ENCODE measurements at places on chromosomes 6 and 20.

- no peak for DNase-seq
Observed at GRCh38 chr6:166988674-166989201, 10.5 kb upstream of the CEP43 start.

GRCh38 chr6:169618526-169619490 is 83.0 kb downstream of the WDR27 start:
- no peak for DNase-seq

GRCh38 chr20:62359491-62360121 is 7.5 kb downstream of the LAMA5 start:
- no peak for DNase-seq

GRCh38 chr20:38383147-38383546 is 36.9 kb downstream of the LBP start:
- no peak for DNase-seq

- no peak for DNase-seq
Observed at GRCh38 chr6:126764671-126765070, 353.8 kb upstream of the RSPO3 start.

GRCh38 chr20:3935295-3935955 is 46.2 kb downstream of the PANK2 start:
- DNase-seq, result no peak

GRCh38 chr20:63290677-63291472 is 2.1 kb upstream of the COL20A1 start:
- peak; percentile 77 for DNase-seq

DNA sequence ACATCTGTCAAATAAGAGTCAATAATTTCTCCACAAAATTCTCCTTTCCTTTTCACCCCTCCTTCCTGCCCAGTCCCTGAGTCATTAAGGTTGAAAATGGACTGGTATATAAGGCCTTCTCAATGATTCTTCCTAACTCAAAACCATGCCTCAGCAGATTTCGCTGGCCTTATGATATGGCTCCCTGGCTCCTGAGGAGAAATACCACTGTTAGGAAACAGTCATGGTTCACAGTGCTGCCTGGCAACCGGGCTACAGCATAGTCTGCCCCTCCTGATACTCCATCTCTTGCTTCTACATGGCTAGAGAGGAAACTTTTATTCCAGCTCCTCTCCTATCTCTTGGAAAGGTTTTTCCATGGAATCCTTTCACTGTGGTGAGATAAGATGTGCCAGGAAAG is 4.7 kb downstream of the UBE2J1 start:
- DNase-seq, result no peak

GRCh38 chr6:2871102-2871501 is 29.4 kb upstream of the SERPINB1 start:
- no peak for DNase-seq
